ENCODE measurements at places on chromosomes 11 and 22. TPM values are rescaled to one million over a fixed set of nuclear protein-coding genes. Genes with fewer than 3 reads are reported as not detected.

RCN1 gene
- 300 TPM for total RNA-seq

SNX32 gene
- 2.4 TPM for total RNA-seq

OR51B2 gene
- not detected for total RNA-seq

TLCD5 gene
- total RNA-seq, result 6.6 TPM

TTC28 gene
- 23.0 TPM for total RNA-seq

SF1 gene
- 107 TPM for total RNA-seq

OR6T1 gene
- not detected for total RNA-seq

TSPAN18 gene
- 0.58 TPM for total RNA-seq

MEI1 gene
- total RNA-seq, result 6.7 TPM

MAJIN gene
- total RNA-seq, result not detected

OR51B5 gene
- total RNA-seq, result not detected

LRRC74B gene
- not detected for total RNA-seq

F2 gene
- not detected for total RNA-seq

MRPL16 gene
- 49.9 TPM for total RNA-seq

TEX54 gene
- not detected for total RNA-seq

PRRG4 gene
- not detected for total RNA-seq

MYRF gene
- total RNA-seq, result 3.8 TPM

H19 gene
- 25,558 TPM for total RNA-seq

GAL3ST3 gene
- total RNA-seq, result not detected

APOBEC3A gene
- not detected for total RNA-seq

CABP7 gene
- total RNA-seq, result not detected

CDC45 gene
- total RNA-seq, result 3.1 TPM

C11orf91 gene
- total RNA-seq, result not detected

E2F8 gene
- under 0.01 TPM for total RNA-seq

PPP2R5B gene
- total RNA-seq, result 21.6 TPM

SHANK2 gene
- total RNA-seq, result not detected

LINC01488 gene
- not detected for total RNA-seq

TNNT3 gene
- total RNA-seq, result 28.9 TPM

MRGPRF gene
- total RNA-seq, result 24.3 TPM

PVALB gene
- not detected for total RNA-seq

FGF3 gene
- total RNA-seq, result not detected

MPZL2 gene
- not detected for total RNA-seq

Measured in pericardium fibroblast (primary cell).